Ureter (tissue), 1 donor: ENCODE measurements at places on chromosomes 13 and 19. TPM values are rescaled to one million over a fixed set of nuclear protein-coding genes. Genes with fewer than 3 reads are reported as not detected.
A peak's percentile ranks its signal among the peaks of the same experiment; 100 is the strongest.

Gene IRF2BP1
- 22.0 TPM for total RNA-seq

Gene DCLK1
- 13.5 TPM for total RNA-seq

GRCh38 chr19:34943861-34944573 lies 17.3 kb downstream of the ZNF30 start:
- no peak for DNase-seq

GRCh38 chr13:73835138-73835721 lies 299.0 kb downstream of the KLF12 start:
- no peak for DNase-seq

DNA sequence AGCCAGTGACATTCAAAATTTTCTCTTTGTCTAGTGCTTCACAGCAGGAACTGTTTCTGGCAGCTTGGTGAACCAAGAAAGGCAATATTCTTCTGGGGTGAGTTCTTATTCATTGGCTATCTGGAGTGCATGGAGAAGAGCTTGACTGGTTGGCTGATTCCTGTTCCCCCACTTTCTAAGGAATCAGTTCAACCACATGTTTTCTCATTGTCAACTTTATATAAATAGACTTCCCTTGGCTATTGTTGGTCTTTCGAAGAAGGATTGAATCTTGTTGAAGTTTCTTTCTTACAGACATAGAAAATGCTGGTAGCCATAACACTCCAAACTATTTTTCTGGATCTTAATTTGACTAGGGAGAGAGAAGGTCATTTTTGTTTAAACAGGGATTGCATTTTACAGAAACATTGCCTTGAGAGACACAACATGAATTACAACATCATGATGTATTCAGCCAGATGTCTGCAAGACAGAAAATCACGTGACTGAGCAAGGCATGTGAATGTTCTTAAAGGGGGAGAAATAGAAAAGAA lies 85.2 kb downstream of the EDNRB start:
- DNase-seq: no peak

DNA sequence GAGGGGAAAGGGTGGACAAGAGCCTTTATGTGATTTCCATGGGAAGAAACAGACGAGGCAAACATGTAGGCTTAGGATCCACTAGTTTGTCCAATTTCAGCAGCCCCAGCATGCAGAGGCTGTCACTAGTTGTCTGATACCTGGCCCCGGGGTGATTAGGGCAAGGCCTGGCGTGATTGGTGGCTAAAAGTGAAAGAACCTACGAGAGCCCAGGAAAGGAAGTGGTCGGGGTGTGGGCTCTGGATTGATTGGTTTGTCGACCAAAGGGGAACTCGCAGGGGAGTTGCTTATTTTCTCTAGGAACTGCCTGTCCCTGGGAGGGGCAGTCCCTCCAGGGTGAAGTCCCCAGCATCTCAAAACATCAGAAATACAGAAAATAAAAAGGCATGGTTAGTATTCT lies 64.2 kb upstream of the UQCRFS1 start:
- DNase-seq: peak; percentile 70

GRCh38 chr13:32849369-32849768 lies 166.9 kb upstream of the KL start:
- DNase-seq: no peak

DNA sequence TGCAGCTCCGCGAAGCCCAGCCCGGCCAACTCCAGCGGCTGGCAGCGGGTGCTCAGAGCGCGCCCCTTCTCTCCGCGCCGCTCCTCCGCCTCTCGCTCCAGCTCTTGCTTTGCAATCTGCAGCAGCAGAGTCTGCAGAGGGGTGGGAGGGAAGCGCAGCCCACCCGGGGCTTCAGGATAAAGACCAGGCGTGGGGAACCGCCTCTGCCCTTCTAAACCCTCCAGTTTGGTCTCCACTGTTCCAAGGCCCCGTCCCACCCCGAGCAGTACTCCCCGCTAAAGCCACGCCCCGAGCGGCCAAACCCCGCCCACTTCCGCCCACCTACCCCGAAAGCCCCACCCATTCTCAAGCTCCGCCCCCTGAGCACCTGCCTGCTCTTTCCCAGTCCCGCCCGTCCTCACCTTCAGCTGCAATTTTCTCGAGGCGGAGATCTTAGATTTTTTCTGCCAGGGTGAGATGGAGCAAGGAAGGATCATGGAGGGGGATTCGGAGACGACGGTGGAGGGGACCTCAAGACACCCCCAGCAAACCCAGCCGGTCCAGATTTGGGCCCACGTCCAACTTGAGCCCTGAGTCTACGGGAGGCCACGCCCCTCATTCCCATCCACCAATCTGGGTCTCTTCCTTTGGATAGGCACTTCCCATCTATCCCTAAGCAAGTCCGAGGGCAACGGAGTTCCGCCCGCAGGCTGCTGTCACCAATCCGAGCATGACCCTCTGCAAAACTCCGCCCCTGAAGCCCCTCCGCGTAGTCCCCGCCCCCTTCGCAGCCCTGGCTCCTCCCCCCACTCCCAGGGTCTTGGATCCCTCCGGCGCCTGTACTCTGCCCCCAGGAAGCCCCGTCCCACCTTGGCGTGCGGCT lies 1.1 kb downstream of the TNNI3 start:
- no peak for DNase-seq

DNA sequence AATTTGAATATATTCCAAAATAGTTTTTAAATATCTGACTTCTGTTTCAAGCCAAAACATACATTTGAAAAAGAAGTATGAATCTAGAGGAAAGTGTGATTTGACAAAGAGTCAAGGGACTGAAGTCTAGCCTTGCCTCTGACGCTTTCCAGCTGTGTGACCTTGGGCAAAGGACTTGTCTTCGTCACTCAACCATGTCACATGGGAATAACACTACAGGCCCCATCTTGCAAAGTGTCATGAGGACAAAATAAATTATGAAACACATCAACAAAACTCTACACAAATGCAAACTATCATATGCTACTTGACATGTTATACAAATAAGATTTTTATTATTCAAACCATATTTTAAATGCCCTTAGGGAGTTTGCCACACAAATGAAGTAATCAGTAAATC lies 73.0 kb downstream of the CYSLTR2 start:
- DNase-seq: no peak
